ENCODE measurements at places on chromosomes 13 and 19. TPM values are rescaled to one million over a fixed set of nuclear protein-coding genes. Genes with fewer than 3 reads are reported as not detected.

The EFNA2 gene
- total RNA-seq = not detected

The P2RY11 gene
- total RNA-seq = 18.7 TPM

DNA sequence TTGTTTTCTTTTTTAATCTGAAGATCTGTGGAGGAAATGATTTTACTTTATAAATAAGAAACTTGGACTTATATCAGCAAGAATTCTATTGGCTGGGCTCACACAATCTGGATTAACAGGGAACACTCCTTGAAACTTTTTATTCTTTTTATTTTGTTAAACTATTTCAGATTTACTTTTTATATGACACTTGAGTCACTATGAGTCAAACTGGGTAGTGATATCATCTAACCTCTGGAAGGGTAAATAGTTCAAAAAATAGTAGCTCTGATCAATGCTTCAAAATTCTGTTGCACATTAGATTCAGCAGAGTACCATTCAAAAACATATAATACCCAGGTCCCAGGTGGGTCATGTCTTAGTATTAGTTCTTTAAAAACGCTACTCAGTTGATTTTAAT lies 55.1 kb upstream of the NBEA start:
- DNase-seq = no peak

DNA sequence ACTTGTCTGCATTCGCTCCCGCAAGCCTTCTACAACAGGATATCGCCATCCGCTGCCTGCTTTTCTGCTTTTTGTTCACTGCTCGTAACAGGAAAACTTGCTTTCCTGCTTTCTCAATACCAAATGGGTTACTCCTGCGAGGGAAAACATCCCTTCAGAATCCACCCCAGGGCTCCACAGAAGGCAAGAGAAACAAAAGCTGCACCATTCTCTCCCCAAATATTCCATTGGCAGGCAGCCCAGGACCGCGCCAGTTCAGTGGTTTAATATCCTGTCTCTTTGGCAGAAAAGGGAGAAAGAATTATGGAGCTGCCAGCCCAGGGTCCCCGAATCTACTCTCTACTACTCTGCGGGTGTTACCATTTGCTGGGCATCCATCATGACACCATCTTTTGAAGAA lies 84.7 kb upstream of the DOCK9 start:
- no peak for DNase-seq

The NXNL1 gene
- total RNA-seq = not detected

DNA sequence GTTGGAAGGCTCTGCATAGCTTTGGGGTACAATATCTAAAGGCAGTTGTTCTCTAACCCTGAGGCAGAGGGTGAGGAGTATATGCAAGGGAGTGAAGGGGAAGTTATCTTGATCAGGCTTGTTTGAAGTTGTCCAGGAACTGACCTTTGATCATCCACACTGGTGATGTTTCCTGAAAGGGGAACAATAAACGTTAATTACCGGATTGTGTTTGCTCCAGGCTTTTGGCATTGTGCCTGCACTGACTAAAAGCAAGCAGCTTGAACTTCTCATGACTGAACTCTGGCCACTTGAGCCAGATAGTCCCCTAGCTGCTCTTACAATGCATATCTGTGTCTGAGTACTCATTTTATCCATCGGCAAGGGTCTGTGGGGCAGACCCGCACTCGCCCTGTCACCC lies 27.0 kb upstream of the ZNF726 start:
- DNase-seq = no peak

DNA sequence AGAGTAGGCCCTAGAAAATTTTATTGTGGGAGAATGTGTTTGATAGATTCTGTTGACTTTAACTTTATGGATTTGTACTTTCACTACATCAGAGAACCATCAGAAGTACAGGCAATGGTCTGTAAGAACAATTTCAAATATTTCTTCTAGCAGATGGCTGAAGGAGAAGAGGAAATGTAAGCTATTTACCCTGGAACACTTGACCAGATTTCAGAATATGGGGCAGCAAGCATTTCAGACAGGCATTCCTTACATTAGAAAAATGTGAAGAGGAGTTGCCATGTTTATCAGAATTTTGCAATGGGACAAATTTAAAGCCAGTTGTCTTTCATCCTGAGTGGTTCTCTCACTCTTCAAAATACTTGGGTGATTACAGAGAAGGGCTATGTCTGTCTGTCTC lies 7.5 kb downstream of the FRY start:
- DNase-seq = no peak

The EMP3 gene
- total RNA-seq = 48.6 TPM

DNA sequence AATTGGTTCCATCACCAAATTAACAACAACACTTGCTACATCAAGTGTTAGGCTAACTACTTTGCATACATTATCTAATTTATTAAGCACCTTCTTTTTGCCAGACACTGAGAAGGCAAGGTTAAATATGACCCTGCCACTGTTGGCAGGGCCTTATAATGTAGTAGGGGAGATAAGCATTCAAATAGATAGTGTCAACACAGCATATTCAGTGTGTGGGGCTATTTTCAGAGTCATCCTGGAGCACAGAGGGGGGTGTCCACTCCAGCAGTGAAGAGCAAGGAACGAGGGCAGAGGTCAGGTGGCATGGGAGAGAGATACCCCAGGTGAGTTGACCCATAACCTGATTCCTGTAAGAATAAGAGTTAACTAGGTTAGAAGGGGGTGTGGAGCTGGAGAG lies 121.6 kb downstream of the COG6 start:
- DNase-seq = no peak

The S1PR5 gene
- total RNA-seq = 0.56 TPM

DNA sequence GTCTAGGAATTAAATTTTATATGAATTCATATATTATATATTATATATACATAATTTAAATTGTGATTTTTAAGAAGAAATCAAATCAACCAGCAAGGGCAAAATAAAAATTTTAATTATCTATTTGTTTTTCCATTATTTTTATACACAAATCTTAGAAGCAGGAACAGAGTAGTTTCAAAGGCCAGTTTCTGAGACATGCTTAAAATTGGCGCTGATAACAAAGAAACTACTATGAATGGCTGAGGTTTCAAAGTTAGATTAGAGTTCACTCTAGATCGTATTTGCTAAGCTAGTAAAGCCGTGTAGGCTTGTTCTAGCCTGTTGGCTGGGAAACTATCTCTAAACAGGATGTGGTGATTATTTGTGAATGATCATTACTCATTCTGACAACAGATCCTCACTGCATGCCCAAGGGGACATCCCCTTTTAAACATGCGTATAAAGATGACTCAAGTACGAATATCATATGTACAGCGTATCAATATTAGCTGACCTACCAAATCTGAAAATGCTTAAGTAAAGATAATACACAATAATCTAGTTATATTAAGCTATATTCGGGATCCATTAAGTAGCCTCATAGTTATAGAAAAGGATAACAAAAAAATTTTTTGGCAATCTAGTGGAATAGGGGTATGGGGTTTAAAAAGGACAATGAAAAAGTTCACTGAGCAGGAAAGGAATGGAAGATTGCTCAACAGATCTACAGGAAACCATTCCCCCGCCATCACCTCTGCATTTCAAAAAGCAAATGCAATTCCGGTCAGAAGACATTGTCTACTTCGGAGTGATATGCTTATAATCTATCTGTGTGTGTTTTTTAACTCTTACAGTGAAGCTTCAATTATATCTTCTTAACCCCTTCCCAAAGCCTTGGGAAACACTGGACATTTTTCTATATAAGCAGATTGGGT lies 150.1 kb downstream of the SHISA2 start:
- no peak for DNase-seq

DNA sequence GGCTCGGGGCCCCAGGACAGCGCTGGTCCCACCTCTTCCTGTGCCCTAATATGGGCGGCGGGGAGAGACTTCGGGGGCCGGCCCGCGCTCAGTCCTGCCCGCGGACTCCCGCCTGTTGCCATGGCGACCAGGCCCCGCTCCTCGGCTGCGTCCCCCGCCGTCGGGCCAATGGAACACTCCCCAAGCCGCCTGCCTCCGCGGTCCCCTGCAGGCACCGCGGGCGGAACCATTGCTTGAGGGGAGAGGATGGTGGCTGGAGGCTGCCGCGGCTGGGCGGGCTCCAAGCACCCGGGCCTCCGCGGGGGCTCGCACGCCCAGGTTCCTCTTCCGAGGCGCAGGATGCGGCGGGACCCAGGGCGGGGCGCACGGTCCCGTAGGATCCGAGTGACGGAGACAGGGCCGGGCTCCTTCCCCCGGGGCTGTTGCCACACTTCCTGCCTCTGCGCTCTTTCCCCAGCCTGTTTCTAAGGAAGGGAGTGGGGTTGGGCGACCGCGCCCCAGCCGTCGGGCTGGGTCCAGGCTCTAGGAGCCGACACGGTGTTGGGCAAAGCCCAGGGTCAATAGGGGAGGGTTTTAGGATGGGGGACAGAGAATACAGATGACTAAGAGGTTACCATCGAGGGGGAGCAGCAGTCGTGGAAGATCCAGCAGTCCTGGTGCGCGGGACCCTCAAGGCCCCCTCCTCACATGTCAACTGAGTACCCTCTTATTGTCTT lies 1.2 kb upstream of the JUNB start:
- DNase-seq = peak; percentile 84

DNA sequence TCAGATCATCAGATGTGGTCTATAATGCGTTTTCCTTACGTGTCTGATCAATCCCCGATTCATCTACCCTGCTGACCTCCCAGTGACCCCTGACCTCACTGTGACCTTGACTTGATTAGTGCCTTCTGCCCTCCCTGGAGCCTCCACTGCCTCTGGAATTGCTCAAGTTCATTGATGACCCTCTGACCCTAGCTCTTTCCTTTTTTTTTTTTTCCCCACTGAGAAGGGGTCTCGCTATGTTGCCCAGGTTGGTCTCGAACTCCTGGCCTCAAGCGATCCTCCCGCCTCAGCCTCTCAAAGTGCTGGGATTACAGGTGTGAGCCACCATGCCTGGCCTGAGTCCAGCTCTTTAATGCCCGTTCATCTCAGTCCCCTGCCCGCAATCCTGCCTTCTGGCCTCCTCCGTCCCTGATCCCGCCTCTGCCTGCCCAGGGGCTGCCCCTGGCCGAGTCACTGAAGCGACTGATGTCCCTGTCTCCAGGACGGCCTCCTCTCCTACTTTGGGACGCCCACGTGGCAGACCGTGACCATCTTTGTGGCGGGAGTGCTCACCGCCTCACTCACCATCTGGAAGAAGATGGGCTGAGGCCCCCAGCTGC lies 4.0 kb upstream of the FTL start:
- DNase-seq = no peak

GRCh38 chr13:75986818-75987217 lies 350.7 kb downstream of the LMO7 start:
- no peak for DNase-seq

GRCh38 chr13:102854675-102855074 lies 8.8 kb downstream of the ERCC5 start:
- no peak for DNase-seq

DNA sequence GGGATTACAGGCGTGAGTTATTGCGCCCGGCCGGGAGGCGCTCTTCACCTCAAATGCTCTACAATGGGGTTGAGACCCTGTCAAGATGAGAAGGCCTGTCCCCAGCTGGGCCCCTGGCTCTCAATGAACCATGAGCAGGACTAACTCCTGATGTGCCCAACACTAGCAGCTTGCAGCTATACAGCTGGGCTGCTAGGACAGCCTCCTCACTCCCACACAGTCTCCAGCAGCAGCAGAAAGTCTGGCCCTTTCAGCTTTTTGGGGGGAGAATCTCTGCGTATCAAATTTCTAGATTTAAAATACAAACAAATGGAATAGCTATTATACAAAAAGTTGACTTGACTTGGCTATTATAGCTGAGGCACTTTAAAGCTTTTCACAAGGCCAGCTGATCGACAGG lies 30.2 kb downstream of the TMTC4 start:
- DNase-seq = no peak

DNA sequence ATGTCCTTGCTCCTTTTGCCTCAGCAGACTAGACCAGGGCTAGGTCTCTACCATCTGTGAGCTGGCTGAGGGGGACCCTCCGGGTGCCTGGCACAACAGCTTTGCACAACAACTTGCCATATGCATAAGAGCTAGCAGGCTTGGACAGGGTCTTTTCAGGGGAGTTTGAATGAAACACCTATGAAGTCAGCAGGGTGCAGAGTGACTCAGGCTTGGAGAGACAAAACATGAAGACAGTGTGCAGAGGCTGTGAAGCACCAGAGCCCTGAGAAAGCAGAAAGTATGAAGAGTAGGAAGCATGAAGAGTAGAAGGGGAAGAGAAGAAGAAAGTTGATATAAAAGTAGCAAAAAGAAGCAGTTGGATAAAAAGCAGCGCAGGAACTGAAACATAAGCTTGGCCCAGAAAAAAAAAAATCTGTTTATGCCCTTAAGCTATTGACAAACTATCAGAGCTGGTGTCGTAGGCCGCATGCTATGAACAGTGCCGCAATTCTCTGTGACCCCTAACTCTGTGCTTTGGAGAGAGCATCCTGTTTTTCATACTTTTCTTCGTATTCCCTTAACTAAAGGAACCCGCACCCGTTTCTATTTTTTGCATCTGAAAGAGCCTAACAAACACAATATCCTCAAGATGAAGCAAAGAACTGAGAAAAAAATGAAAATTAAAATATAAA lies 52.7 kb upstream of the FAM216B start:
- DNase-seq = no peak

DNA sequence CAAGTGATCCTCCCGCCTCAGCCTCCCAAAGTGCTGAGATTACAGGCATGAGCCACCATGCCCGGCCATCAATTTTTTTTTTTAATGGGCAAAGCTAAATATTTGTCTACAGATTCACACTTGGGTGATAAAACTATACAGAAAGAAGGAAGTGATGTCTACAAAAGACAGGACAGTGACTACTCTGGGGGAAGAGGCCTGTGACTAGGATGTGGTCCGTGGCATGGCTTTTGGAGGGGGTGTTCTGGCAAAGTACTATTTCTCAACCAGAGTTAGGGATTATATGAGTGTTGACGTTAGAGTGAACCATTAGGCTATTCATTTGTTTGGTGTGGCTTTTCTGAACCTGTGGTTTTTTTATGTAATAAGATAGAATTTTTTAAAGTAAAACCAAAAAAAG lies 42.7 kb downstream of the INSR start:
- DNase-seq = no peak

GRCh38 chr19:14482172-14482941 lies 7.2 kb upstream of the PTGER1 start:
- no peak for DNase-seq

- no peak for DNase-seq
Observed at GRCh38 chr13:32497589-32497988, 41.0 kb downstream of the N4BP2L2 start.

The CEACAM21 gene
- 0.84 TPM for total RNA-seq

DNA sequence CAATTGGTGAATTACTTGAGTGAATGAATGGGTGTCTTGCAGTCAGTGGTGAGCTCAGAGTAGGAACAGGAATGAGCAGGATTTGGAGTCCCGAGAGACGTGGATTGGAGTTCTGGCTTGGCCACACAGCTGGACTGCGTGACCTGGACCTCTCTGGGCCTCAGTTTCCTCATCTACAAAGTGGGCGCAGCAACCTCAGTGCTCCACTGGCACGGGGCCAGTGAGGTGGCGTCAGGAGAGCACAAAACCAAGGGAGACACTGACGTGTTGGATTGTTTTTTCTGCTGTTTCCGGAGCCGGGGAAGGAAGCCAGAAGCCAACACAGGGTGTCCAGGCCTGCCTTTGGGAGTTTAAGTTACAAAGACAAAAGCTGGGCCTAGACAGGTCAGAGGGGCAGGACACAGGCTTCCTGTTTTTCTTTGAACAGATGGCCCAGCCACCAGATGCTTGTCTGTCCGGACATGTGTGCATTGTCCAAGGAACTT lies 6.5 kb upstream of the DOCK6 start:
- no peak for DNase-seq

GRCh38 chr19:13574933-13575332 lies 68.7 kb upstream of the CACNA1A start:
- DNase-seq = no peak

GRCh38 chr13:20173116-20173746 lies 12.4 kb upstream of the GJA3 start:
- no peak for DNase-seq

Measured in omental fat pad (tissue), 4 donors.